Adrenal gland (tissue), 19 donors: ENCODE measurements at places on chromosomes 3 and 15.

DNA sequence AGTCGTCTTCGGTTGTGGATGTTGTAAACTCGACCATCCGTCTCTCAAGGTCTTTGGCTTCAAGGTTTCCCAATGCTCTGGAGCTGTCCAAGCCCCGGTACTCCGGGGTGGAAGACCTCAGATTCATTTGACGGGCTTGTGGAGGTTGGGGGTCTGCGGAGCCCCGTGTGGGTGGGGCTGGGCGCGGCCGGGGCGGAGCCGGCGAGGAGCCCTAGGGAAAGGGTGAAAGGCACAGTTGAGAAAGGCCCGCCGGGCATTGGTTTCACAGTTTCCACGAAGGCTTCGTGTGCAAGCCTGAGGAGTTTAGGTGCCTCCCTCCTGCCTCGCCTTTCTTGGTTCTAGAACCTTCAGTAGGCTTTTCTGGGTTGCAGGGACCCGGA is 360 bp upstream of the MGA start:
- no peak for DNase-seq

- no peak for DNase-seq
These were observed 8.6 kb upstream of the ZNF148 start for GRCh38 chr3:125383744-125384143.

- no peak for DNase-seq
These were observed 137.8 kb downstream of the RORA start for GRCh38 chr15:61091289-61091616.

GRCh38 chr3:197798863-197799262 is 7.8 kb downstream of the LRCH3 start:
- DNase-seq: no peak

- DNase-seq: no peak
These were observed 100.9 kb upstream of the ARHGEF3 start for GRCh38 chr3:56902468-56903160.
